SK-MEL-5 (cell line): ENCODE measurements at places on chromosomes 4 and X.

- no peak for DNase-seq
Measured at GRCh38 chr4:35105486-35105885, 1138.8 kb downstream of the ARAP2 start.

DNA sequence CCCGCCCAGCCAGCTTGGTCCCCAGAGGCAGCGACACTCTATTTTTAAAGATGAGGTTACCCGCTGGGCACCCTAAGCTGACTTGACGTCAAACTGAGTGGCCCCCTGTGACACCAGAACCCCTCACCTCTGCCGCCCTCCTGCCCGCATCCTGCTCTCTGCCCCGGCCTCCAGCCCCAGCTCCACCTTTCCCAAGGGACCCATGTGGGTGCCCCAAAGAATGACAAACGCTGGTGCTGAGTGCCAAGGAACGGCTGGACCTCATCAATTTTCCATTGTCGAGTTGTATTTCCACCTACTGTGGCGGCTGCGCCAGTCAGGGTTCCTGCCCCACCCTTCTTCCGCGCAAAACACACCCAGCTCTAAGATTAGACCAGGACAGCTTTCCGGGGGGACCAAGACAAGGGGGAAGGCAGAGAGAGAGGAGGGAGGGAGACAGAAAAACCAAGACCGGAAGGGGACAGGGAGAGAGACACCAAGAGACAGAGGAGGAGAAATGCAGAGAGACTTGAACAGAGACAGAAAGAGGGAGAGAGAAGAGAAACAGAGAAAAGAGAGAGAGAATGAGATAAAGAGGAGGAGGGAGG is 2.0 kb downstream of the PRKX start:
- no peak for DNase-seq

DNA sequence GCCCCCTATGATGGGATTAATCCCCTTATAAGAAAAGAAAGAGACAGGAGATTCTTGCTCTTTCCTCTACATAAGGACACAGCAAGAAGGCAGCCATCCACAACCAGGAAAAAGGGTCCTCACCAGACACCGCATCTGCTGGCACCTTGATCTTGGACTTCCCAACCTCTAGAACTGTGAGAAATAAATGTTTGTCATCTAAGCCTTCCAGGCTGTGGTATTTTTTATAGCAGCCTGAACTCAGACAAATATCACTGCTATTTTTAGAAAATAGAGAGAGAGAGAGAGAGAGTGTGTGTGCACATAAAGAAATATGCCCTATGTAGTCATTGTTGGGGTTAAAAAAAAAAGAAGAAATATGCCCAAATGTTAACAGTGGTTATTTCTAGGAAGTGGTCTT is 104.2 kb downstream of the PAPSS1 start:
- no peak for DNase-seq

DNA sequence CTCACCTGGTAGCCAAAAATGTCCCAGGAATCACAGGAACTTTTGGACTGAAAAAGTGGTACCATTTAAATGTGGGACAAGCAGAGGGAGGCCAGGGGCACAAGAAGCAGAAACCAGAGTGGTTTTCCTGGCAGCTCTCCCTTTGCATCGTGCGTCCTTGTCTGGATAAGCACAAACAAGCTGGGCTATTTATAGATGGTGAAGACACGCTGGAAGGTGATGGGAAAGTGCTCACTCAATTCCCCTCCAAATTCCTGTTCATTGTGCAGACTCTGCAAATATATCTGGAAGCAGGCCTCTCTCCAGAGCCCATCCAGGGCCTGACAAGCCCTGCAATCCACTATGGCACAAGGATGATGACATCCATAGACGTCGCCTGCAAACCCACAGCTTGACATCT is 63.6 kb upstream of the MAP3K15 start:
- no peak for DNase-seq

- no peak for DNase-seq
Measured at GRCh38 chr4:89357340-89357739, 49.7 kb upstream of the GPRIN3 start.

GRCh38 chr4:25441519-25442117 is 64.6 kb downstream of the ANAPC4 start:
- DNase-seq = peak; percentile 83

GRCh38 chr4:80875642-80876041 is 154.9 kb upstream of the BMP3 start:
- no peak for DNase-seq

DNA sequence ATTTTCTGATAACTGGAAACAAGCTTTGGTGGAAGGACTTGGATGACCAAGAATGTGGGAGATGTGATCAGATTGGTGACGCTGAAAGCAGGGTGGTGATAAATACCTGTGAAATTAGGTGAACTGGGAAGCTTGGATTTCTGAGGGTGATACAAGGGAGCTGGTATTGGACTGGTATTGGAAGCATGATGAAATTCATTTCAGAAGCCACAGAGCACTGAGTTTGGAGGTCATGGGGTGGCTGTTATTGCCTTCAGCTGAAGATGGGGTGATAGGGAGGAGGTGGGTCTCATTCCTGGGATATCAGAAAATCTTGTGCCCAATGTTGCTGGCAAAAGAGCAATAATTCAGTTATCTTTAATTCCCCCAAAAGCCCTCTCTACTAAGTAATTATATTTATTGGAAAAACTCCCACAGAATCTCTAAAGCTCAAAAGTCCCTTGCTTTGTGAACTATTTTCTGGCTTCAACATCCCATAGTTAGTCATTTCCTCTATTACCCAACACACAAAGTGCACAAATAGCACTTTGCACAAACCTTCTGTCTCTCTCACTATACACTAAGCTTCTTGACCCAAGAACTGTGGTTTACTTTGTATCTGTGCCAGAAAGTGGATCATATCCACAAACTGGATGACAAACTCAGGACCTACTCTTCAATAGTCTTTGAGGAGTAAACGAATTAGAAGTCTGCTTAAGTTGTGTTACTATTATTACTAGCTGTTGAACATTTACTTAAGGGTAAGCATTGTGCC is 23.1 kb upstream of the CAMK2D start:
- DNase-seq = peak; percentile 34

- DNase-seq = peak; percentile 80
Measured at GRCh38 chr4:169640261-169640870, 20.0 kb downstream of the CLCN3 start.

DNA sequence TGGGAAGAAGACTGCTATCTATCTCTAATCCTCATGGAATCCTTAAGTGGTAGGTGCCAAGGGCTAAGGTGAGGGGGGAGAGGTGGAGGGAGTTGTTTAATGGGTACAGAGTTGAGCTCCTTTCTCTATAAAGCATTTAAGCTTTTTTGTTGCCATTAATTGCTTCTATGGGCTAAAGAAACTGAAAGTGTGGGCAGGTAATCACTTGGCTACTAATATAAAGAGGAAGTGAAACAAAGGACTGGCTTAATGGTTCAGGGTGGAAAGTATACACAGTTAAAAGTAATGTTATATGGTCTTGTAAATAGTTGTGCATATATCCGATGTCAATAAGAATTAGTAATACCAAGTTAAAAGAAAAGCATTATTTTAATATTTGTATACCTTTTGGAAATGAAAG is 83.9 kb downstream of the POLA1 start:
- DNase-seq = no peak

DNA sequence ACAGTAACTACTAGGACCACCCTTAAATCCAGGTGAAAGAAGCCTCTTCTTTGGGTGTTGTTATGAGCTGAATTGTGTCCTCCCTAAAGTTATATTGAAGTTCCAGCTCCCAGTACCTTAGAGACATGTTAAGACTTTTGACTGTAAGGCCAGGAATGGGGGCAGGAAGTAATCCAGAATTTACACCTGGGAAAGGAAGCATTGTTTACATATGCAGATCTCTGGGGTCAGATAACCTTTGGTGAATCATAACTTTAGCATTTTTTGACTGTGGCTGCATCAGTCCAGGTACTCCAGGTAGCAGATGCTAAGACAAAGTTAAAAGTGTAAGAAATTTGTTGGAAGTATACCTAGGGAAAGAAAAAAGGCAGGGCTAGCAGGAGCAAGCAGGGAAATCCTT is 104.9 kb upstream of the CENPE start:
- no peak for DNase-seq

GRCh38 chrX:53715346-53715924 is 28.9 kb upstream of the HUWE1 start:
- no peak for DNase-seq

DNA sequence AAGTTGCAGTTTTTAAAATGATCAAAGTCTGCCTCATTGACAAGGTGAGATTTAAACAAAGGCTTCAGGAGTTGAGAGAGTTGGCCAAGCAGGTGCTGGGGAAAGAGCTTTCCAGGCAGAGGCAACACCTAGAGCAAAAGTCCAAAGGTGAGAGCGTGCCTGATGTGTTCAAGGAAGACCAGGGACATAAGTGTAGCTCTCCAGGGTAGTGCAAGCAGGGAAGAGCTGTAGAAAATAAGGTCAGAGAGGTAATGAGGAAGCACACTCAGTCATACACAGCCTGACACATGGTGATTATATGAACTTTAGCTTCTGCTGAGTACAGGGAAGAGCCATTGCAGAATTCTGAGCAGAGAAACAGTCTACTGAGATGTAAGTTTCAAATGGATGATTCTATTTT is 265.0 kb upstream of the NWD2 start:
- no peak for DNase-seq

DNA sequence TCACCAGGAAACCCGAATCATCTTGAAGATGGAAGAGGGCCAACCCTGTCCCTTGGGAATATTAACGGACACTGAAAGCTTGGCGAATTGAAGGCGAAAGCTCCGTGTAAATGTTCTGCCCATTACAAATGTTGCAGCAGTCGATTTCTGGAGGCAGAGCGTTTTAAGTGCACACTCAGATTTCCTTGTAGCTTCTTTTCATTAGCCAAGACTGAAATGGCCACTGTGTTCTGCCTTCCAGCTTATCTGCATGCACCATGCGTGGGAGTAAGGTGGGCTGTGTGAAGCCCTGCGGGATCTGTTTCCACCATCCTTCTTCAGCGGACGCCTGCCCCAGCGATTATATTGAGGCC is 1.3 kb downstream of the SMIM20 start:
- DNase-seq = no peak

- DNase-seq = peak; percentile 61
Measured at GRCh38 chrX:131728295-131729145, 184.6 kb downstream of the OR13H1 start.

DNA sequence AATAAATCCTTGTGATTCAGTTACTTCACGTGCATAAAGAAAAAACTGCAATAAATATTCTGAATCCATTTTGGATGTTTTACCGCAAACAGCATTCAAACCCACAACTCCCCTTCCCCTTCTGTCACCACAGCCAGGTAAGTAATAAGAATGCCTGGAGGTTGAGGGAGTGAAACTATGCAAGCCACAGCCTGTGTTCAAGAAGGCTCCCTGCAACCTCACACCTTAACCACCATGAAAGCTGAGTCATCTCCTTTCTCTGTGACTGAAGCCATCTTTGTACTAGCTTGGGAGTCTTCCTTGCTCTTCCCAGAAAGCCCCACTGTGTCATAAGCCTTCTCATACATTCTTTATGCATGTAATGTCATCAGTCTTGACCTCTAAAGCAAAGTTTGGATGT is 297.0 kb upstream of the PUDP start:
- no peak for DNase-seq

- no peak for DNase-seq
Measured at GRCh38 chr4:10154241-10154640, 37.6 kb upstream of the WDR1 start.
